OCI-M1 (cell line): ENCODE measurements at places on chromosomes 16 and 17.
A peak's percentile ranks its signal among the peaks of the same experiment; 100 is the strongest.

DNA sequence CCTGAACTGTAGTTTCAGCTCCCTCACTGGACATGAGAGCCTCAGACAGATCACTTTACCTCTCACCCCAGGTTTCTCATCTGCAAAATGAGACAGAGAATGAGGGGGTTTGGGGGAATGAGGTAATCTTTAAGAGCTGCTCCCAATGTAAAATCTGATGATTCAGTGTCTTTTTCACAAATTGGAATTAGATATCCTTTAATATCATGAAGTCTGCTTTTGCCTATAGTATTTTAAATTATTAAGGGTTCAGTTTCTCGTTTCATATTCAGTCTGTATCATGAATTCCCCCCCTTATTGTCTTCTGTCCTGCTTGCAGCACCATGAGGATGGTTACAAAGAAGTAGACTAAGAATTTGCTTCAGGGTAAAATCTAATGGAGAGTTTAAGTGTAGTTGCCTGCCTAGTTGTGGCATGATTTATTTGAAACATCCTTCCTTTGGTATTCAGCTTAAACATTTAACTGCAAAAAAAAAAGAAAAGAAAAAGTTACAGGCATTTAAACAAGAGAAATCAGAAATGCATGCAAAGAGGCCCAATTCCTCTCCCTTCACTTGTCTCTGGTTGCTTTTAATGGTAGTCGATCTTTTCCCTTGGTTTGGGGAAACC is 77.3 kb downstream of the WNT3 start:
- DNase-seq, result no peak

DNA sequence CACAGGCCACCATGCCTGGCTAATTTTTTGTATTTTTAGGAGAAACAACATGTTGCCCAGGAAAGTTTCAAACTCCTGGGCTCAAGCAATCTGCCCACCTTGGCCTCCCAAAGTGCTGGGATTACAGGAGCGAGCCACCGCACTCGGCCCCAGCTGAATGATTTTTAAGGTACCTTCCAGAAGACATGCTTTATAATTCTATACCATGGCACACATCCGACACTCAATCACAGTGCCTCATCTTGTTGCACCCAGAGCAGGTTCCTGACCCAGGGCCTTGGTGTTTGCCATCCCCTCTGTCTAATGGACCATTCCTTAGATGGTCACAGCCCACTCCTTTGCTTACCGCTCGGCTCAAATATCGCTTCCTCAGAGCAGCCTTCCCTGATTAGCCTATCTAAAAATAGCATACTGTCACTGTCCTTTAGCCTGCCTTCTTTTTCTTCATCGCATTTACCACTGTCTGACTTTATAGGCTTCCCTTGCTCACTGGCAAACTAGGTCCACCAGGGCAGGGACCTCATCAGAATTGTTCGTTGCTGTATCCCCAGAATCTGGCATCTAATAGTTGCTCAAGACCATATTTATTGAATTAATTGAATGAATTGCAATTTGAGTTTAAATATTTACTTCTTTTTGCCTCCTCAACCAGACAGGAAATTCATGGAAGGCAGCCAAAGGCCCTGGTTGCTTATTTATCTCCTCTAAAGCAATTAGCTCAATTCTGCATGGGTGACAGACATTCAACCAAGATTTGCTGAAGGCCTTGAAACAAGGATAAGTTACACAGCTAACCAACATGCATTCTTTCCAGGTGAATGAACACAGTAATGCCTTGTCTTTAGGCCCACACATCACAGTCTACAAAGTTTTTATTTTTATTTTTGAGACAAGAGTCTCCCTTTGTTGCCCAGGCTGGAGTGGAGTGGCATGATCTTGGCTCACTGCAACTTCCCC is 6.3 kb upstream of the TENT4B start:
- DNase-seq, result no peak

DNA sequence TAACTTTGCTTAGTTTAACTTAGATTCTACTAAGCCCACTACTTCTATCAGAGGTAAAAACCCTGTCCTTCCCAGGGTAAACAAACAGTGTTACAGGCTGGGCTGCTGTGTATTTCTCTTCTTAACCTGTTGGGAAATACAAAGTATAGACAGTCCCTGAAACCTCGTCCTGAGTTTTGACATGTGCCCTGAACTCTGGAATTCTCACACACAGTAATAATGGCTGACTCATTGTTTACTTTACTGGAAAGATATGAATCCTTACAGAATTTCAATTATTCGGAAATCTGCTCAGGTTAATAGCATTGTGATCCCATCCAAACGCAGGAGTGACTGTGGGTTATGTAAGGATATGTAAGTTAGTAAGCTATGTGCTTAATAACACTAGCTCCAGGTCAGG is 199.1 kb downstream of the TMEM114 start:
- DNase-seq, result no peak

DNA sequence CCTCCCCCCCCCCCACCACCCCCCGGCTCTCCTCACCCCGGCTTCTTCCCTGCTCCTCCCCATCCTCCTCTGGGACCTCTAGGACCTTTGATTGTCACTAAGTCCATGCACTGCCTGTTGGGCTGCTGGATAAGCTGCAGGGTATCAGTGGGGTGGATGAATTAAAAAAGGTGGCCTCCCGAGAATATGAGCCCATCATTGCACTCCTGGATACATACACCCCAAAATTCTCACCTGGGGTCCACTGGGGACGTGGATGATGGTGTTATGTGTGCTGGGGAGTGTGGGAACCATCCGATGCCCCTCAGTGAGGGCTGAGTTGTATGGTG is 88.8 kb downstream of the IRF8 start:
- no peak for DNase-seq

GRCh38 chr17:9566067-9566466 is 9.6 kb downstream of the STX8 start:
- DNase-seq, result no peak

GRCh38 chr17:41919840-41920579 is 1.3 kb upstream of the ACLY start:
- DNase-seq, result peak; percentile 24

- DNase-seq, result peak; percentile 33
Observed at GRCh38 chr17:63476854-63477479, at the start of gene ACE. TSS of gene ACE (plus strand) at chr17:63477061. CDS start at chr17:63477095, 34 bp downstream.

DNA sequence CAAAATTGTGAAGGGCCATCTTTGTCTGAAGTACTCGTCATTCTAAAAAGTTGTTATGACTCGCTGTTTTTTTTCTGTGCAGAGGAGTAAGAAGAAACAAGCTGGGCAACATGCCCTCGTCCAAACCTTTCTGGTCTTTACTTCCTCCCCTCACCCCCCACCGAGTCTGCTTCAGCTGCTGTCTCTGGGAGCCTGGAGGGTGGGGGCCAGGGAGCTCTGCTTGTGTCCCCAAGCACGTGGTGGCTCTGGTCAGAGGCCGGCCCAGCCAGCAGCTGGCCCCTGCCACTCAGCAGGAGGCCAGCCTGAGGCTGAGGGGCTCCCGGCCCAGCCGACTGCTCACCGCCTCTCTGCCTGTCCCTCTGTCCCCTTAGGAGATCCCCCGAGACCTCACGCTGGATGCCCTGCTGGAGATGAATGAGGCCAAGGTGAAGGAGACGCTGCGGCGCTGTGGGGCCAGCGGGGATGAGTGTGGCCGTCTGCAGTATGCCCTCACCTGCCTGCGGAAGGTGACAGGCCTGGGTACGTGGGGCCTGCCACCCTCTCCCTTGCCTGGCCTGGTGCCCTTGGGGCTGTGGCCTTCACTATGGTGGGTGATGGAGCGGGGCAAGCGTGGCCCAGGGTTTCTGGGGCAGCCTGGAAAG is 53.7 kb upstream of the LGALS9 start:
- DNase-seq, result peak; percentile 71

GRCh38 chr17:8158267-8159031 is 4.3 kb downstream of the VAMP2 start:
- DNase-seq, result peak; percentile 99

DNA sequence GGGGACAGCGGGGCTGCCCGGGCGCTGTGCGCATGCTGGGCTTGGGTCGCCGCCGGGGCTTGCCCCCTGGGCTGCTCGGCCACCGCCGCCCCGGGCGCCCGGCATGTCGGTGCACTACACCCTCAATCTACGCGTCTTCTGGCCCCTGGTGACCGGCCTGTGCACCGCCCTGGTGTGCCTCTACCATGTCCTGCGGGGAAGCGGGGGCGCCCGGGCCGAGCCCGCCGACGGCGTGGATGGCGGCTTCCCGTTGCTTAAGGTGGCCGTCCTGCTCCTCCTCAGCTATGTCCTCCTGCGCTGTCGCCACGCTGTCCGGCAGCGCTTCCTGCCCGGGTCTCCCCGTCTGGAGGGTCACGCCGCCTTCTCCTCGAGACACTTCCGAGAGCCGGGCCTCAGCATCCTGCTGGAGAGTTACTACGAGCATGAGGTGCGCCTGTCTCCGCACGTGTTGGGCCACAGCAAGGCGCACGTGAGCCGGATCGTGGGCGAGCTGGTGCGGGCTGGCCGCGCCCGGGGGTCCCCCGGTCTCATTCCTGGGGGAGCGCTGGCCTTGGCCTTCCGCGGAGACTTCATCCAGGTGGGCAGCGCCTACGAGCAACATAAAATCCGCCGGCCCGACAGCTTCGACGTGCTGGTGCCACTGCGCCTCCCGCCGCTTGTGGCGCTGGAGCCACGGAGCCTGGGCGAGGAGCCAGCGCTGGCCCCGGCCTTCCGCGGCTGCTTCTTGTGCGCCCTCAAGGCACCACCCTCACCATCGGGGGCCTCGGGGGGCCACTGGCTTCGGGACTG is 789 bp downstream of the ITPRIPL2 start:
- DNase-seq, result no peak

GRCh38 chr17:8417806-8418205 is 17.9 kb upstream of the NDEL1 start:
- no peak for DNase-seq

DNA sequence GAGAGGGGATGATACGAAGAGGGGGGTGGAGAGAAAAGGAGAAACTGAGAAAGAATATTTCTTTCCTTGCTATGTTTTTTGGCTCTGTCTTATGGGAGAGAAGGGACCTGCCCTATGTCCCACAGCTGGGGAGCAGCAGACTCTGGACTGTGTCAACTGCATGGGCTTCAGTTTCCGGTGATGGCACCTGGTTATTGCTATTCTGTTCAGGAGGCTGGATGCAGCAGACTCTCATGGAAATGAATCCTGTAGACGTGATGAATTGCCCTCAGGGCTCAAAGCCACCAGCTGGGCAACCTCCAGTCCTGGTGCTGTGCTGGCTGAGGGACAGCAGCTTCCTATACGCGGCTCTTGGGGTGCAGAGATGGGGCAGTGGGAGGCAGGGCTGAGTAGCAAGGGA is 121.2 kb downstream of the HAPSTR1 start:
- DNase-seq, result no peak

DNA sequence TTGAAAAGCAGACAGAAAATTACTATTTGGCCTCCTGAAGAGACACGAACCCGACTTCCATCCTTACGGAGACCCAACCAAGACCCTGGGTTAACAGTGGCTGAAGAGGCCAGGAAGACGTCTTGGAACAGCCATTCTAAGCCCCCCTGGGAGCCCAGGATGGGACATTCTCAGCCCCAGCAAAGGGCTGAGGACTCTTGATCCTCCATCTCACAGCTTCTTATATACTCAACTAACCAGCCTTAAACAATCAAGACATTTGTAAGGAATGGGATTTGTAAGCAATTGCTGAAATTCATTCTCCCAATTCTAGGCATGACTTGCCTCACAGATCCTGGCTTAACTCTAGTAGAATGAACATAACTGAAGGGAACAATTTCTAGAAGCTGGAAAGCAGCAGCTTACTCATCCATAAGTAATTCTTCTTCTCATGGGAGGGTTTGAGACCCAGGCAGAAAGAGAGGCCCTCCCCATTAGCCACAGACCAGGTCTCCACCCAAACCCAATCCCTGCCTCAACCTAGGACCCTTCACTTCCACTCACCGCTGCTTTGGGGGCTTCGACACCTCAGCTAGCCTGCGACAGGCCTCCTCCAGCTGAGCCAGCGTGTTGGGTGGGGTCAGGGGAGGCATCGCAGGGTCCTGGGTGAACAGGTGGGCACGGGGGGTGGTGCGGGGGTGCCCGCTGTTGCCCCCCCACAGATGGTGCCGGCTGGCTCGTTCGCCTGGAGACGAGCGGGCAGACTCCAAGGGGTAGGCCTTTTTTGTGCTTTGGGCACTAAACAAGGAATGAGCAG is 25.5 kb downstream of the AXIN2 start:
- DNase-seq, result no peak

GRCh38 chr16:4922721-4923342 is 14.1 kb downstream of the PPL start:
- DNase-seq, result no peak

GRCh38 chr16:87968541-87968940 is 17.3 kb downstream of the BANP start:
- DNase-seq, result no peak

GRCh38 chr17:41796121-41796895 is 9.8 kb upstream of the JUP start:
- DNase-seq, result peak; percentile 16
